ENCODE measurements at places on chromosomes 2 and 18. TPM values are rescaled to one million over a fixed set of nuclear protein-coding genes. Genes with fewer than 3 reads are reported as not detected.
A peak's percentile ranks its signal among the peaks of the same experiment; 100 is the strongest.

DNA sequence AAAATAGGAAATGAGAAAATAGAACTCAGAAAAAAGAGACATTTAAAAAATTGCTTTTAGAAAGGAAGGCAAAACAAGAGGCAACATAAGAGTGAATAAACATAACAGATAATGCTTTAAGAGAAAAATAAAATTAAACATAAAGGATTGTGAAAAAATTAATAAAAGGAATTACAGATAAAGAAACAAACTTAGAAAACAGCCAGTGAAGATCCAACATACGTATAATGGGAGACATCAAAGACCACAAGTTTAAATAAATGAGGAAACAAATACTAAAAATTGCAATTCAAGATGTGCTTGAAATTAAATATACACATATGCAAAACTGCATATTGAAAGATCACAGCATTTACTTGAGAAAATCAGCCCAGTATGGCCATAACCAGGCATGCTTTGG lies 448.9 kb downstream of the NBAS start:
- H3K36me3 ChIP-seq: no peaks in the 10 kb centered on the region
- H3K27ac ChIP-seq: no peak overlapping the region
- no peak for DNase-seq
- no peaks in the 10 kb centered on the region for H3K4me1 ChIP-seq

DNA sequence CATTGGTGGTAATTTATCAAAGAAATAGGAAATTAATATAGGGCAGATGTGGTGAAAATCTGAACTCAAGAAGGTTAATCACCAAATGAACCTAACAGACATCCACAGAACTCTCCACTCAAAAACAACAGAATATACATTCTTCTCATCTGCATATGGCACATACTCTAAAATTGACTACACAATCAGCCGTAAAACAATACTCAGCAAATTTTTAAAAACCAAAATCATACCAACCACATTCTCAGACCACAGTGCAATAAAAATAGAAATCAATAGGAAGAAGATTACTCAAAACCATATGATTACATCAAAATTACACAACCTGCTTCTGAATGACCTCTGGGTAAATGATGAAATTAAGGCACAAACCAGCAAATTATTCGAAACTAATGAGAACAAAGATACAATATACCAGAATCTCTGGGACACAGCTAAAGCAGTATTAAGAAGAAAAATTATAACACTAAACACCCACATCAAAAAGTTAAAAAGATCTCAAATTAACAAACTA lies 31.0 kb downstream of the RBM43 start:
- DNase-seq: no peak
- no peak overlapping the region for H3K27ac ChIP-seq
- no peaks in the 10 kb centered on the region for H3K27me3 ChIP-seq
- no peaks in the 10 kb centered on the region for H3K36me3 ChIP-seq

DNA sequence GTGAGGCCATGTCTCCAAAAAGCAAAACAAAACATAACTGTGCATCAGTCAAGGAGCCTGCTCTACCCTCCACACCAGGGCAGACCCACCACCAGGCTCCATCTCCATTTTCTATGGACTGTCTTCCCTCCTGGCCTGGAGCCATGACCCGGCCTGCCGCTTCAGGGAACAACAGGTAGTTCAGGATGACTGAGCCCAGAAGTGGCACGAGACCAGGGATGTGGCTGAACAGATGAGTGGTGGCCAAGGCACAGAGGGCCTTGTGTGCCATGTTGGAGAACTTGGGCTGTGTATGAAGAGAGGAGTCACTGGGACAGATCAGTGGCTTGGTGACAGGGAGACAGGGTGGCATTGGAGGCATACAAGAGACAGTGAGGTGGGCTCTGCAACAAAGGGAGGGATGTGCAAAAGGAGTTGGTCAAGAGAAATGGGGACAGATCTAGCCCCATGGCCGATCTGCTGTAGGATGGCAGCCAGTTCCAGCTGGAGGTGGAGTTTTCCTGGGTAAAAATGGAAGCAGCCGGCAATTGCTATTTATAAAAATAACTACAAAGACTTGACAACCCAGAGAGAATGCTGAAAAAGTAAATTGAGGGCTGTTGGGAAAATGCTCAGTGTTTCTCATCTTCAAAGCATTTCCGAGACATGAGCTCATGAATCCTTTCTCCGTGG lies 35.0 kb downstream of the TMEM177 start:
- no peaks in the 10 kb centered on the region for H3K4me1 ChIP-seq
- no peak for DNase-seq
- no peaks in the 10 kb centered on the region for H3K27me3 ChIP-seq
- H3K4me3 ChIP-seq: no peak overlapping the region
- H3K27ac ChIP-seq: no peak overlapping the region
- H3K36me3 ChIP-seq: no peaks in the 10 kb centered on the region

DNA sequence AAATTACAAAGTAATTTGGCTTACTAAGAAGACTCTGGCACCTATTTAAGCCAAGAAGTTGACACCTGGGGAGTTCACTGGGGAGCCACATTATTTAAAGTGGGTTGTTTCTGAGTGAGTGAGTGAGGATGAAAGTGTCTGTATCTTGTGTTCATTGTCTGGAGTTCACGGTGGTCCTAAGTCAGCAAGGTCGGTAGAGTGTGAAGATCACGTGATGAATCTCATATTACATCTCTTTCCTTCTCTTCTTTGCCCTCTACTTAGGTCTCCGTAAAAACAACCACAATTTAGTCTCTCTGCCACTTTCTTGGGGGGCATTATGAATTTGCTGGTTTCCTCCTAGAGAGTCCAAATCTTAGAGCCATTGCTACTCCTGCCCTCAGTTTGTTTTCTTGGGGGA lies 67.8 kb downstream of the DIS3L2 start:
- DNase-seq: no peak
- no peaks in the 10 kb centered on the region for H3K27me3 ChIP-seq
- H3K4me3 ChIP-seq: no peak overlapping the region
- H3K4me1 ChIP-seq: peaks cover 8% of the 10 kb centered on the region
- no peak overlapping the region for H3K27ac ChIP-seq
- peaks cover 27% of the 10 kb centered on the region for H3K36me3 ChIP-seq

GRCh38 chr18:55247032-55247431 lies 287.8 kb upstream of the CCDC68 start:
- no peak overlapping the region for H3K27ac ChIP-seq
- H3K36me3 ChIP-seq: peaks cover 8% of the 10 kb centered on the region
- peaks cover 41% of the 10 kb centered on the region for H3K4me1 ChIP-seq
- no peak overlapping the region for H3K4me3 ChIP-seq
- no peaks in the 10 kb centered on the region for H3K27me3 ChIP-seq

Gene IRS1
- total RNA-seq: 26.8 TPM

DNA sequence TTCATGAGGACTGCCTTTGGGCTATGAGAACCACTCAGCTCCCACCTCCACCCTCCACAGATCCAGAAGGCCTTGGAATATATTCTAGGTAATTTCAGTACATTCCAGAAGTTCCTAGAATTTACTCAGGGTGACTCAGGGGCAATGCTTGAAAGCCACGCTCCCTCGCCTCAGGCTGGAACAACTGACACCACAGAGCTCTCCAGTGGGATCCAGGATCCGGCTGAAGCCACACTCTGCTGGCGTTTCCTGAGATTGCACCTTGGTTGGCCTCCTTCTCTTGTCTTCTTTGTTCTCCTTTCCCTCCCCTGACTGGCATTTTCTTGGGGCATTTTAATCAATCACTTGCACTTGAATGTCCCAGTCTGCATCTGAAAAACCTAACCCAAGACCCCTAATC lies 92.6 kb upstream of the KCNE4 start:
- no peaks in the 10 kb centered on the region for H3K4me1 ChIP-seq
- DNase-seq: no peak
- no peaks in the 10 kb centered on the region for H3K27me3 ChIP-seq
- H3K4me3 ChIP-seq: no peak overlapping the region

GRCh38 chr2:154551649-154552048 lies 146.8 kb upstream of the KCNJ3 start:
- H3K27ac ChIP-seq: no peak overlapping the region
- no peak overlapping the region for H3K4me3 ChIP-seq
- no peak for DNase-seq
- no peaks in the 10 kb centered on the region for H3K27me3 ChIP-seq

- H3K27ac ChIP-seq: no peak overlapping the region
- H3K4me3 ChIP-seq: no peak overlapping the region
- H3K27me3 ChIP-seq: no peaks in the 10 kb centered on the region
- peaks cover 15% of the 10 kb centered on the region for H3K4me1 ChIP-seq
These were observed 1072.4 kb upstream of the ZEB2 start for GRCh38 chr2:145592361-145592760.

DNA sequence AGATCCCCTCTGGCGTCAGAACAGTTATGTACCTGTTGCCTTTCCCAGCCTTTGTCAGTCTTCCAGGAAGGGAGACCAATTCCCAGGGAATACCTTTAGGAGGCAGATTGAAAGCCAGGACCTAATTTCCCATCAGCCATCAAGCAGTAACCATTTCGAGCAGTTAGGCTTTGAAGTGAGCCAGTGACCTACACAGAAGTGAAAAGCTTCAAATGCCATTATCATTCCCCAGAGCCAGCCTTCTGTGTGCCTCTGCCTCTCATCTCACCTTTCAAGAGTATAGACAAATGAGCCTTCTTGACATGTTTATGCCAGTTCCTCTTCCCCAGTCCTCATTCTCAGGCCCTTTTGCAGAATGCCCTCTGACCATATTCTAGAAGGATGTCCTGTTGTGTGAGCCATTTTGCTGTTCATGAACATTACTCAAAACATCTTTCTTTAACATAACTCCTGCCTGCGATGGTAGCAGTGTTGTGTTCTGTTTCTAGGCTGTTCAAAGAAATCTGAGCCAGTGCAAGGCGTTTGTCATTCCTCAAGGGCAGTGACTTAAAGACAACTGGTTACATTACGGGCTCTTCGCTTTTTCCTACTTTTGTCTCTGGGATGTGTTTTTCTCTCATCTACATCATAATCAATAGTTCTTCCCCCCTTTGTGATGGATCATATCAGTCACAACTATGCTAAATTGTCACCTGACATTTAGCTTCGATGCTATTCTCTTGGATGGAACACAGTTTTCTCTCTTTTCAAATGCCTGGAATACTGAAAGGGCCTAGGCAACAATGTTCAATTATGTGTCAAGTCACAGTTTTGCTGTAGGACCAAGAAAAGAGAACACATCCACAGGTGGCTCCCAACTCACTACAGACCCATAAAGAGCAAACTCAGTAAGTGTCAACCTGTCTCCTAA lies 138.6 kb downstream of the ALK start:
- H3K27ac ChIP-seq: no peak overlapping the region
- H3K4me3 ChIP-seq: no peak overlapping the region
- DNase-seq: no peak
- no peaks in the 10 kb centered on the region for H3K36me3 ChIP-seq

Gene GRP
- total RNA-seq: not detected

- H3K27ac ChIP-seq: peak overlapping the region; percentile 34
- no peak overlapping the region for H3K4me3 ChIP-seq
- H3K36me3 ChIP-seq: peaks cover 5% of the 10 kb centered on the region
These were observed 3.2 kb downstream of the GPR17 start for GRCh38 chr2:127649100-127649611.

DNA sequence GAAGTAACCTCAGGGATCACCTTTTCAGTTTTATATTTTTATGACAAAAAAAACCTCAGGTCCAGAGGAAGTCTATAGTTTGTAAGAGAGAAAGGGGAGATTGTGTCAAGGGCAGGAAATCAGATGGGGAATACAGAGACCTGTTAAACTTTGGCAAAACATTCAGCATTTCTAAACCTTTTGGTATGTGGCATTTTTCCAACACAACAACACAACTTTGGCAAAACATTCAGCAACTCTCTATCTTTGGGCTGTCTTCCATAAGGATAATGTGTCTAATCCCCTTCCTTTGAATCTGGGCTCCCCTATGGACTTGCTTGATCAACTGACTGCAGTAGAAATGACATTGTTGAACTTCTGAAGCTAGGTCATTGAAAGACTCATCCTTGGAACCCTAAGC lies 220.6 kb upstream of the CCDC68 start:
- no peaks in the 10 kb centered on the region for H3K27me3 ChIP-seq
- H3K4me3 ChIP-seq: no peak overlapping the region
- DNase-seq: no peak
- H3K27ac ChIP-seq: no peak overlapping the region

Gene UPP2
- total RNA-seq: not detected

GRCh38 chr18:58057291-58057965 lies 13.4 kb downstream of the NEDD4L start:
- no peak overlapping the region for H3K4me3 ChIP-seq
- no peaks in the 10 kb centered on the region for H3K36me3 ChIP-seq
- H3K4me1 ChIP-seq: no peaks in the 10 kb centered on the region

- H3K27me3 ChIP-seq: no peaks in the 10 kb centered on the region
- no peak for DNase-seq
- no peak overlapping the region for H3K27ac ChIP-seq
- H3K36me3 ChIP-seq: no peaks in the 10 kb centered on the region
- peaks cover 12% of the 10 kb centered on the region for H3K4me1 ChIP-seq
- no peak overlapping the region for H3K4me3 ChIP-seq
These were observed 199.9 kb downstream of the TGIF1 start for GRCh38 chr18:3649633-3650426.

Gene IL18R1
- 0.89 TPM for total RNA-seq

Gene CYTIP
- total RNA-seq: 2.1 TPM

GRCh38 chr18:23539911-23540525 lies 36.7 kb downstream of the RMC1 start:
- H3K4me1 ChIP-seq: peaks cover 5% of the 10 kb centered on the region
- no peaks in the 10 kb centered on the region for H3K27me3 ChIP-seq
- H3K36me3 ChIP-seq: peaks cover 98% of the 10 kb centered on the region
- no peak overlapping the region for H3K4me3 ChIP-seq
- no peak overlapping the region for H3K27ac ChIP-seq

DNA sequence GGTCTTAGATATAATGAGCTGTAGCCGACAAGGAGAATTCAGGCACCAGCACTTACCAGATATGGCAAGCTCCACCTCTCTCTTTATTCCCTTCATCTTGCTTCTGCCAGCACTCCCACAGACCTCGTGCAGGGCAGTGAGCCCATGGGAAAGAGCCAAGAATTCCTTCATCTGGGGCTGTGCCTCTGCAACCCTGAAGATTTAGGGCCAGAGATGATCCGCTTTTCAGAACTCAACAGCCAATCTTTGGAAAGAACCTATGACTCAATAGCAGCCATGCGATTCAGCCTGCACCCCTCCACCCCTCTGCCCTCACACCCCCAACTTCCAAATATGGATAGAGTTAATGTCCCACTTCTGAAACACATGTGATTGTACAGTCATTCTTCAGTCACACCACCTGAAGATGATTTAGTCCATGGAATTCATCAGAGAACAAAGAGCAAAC lies 533.7 kb upstream of the TNP1 start:
- peak overlapping the region; percentile 63 for H3K27ac ChIP-seq
- H3K27me3 ChIP-seq: no peaks in the 10 kb centered on the region
- H3K4me1 ChIP-seq: peaks cover 15% of the 10 kb centered on the region
- peak; percentile 84 for DNase-seq
- no peak overlapping the region for H3K4me3 ChIP-seq

DNA sequence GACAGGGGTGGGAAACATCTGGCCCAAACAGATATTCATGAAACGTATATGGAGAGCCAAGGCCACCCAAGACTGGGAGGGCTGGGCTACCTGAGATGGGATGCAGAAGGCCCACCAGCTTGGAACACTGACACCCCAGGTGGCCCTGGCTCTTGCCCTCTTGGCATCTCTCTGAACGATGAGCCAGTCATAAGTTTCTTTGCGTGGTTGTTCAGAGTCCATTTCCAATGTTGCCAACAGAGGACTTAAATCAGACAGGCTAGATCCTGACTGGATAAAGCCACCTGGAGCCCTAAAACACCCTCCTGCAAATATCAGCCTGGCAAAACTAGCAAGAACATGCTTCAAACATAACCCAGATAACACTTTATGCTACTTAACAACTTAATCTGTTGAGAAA lies 42.6 kb downstream of the LPIN2 start:
- DNase-seq: no peak
- H3K4me3 ChIP-seq: no peak overlapping the region
- H3K27ac ChIP-seq: no peak overlapping the region
- H3K4me1 ChIP-seq: peaks cover 24% of the 10 kb centered on the region

GRCh38 chr18:25365242-25365641 lies 13.3 kb upstream of the ZNF521 start:
- DNase-seq: no peak
- H3K27me3 ChIP-seq: no peaks in the 10 kb centered on the region
- H3K36me3 ChIP-seq: no peaks in the 10 kb centered on the region
- H3K27ac ChIP-seq: no peak overlapping the region
